ENCODE measurements at places on chromosomes 4 and X.

- DNase-seq: no peak
These were observed 110.8 kb upstream of the AFF2 start for GRCh38 chrX:148389629-148390028.

DNA sequence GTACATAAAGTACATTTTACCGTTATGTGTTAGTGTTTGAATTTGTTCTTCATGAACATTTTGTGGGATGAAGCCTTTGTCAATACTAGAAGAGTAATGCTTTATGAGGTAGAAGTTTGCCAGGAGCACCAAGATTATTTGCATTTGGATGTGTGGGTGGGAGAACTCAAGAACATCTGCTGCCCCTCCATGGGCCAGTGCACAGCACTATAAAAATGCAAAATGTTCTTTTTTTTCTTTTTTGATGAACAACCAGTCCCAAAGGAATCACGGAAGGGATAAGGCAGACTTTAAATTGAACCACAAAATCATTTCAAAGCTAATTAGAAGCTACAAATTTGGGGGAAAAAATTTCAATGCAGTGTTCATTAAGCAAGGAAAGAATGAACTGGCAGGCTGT, 300.3 kb upstream of the NWD2 start:
- no peak for DNase-seq

- no peak for DNase-seq
These were observed 762 bp downstream of the PIGA start for GRCh38 chrX:15334561-15334960.

DNA sequence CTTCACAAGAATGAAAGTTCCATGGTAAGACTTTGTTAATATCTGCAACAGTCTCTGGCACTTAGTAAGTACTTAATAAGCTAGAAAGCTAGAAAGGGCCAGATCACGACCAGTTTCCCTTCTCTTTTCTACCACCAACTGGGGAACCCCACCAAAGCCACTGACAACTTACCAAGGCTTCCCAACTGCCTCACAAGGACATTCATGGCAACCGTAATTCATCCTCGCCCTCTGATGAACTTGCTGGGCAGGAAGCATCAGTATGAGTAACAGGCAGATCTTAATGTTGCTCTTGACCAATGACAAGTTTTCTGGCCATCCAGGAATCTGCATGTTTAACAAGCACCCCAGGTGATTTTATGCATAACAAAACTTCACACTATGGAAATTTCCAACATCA, 23.2 kb upstream of the ZCCHC13 start:
- no peak for DNase-seq

- DNase-seq: no peak
These were observed 109.7 kb downstream of the ZNF827 start for GRCh38 chr4:145828802-145829485.

DNA sequence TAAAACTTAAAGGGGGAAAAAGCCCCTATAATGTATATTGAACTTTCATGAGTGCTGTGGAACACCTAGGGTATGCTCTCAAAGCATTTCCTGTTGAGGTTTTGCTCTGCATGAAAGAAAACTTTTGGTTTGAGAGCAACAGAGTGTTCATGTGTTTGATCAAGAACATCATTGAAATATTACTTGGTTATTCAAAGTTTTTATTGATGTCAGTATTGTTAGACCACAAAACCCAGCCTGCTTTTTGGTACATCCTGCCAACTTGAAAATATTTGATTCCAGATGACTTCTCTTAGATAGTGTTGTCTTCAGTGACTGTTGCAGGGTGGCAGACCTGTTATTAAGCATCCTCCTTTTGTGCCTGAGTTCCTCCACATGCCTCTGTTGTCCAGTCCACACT, 68.0 kb downstream of the N4BP2 start:
- DNase-seq: no peak

- no peak for DNase-seq
These were observed 1250.4 kb downstream of the PCDH18 start for GRCh38 chr4:136281889-136282288.

DNA sequence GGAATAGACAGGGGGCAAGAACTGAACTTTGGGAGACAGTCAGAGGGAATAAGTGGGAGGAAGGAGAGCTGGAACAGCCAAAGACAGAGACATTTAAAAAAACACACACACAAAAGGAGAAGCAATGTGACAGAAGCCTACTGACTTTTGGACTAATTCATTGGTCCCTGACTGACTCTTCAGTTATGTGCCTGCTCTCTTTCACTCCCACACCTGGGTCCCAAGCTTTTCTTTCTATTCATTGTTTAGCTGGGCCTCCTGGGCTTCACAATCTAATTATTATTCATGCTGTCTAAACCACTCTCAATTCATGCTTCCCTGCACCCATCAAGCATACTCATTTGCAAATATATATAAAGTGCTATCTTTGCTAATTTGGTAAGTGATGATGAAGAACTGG, 139.2 kb upstream of the IRS4 start:
- no peak for DNase-seq

- DNase-seq: no peak
These were observed 381.2 kb downstream of the RAPGEF2 start for GRCh38 chr4:159483782-159484741.

- DNase-seq: no peak
These were observed 135.2 kb upstream of the RASGEF1B start for GRCh38 chr4:81606801-81607501.

DNA sequence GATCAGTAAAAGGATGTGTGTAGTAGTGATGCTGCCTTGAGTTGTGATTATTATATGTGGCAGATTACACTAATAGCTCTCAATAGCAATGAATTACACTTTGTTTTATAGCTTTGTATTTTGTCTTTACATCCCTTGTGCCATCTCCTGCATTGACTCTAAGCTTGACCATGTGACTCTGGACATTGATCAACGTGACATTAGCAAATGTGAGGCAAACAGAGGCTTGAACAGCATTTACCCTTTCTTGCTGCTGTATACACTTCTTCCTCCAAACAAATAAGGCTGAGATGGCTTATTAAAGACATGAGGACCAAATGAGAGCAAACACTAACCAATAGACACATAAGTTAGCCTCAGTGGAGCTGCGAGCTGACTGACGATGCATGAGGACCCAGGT, 63.5 kb downstream of the MAD2L1 start:
- DNase-seq: no peak

DNA sequence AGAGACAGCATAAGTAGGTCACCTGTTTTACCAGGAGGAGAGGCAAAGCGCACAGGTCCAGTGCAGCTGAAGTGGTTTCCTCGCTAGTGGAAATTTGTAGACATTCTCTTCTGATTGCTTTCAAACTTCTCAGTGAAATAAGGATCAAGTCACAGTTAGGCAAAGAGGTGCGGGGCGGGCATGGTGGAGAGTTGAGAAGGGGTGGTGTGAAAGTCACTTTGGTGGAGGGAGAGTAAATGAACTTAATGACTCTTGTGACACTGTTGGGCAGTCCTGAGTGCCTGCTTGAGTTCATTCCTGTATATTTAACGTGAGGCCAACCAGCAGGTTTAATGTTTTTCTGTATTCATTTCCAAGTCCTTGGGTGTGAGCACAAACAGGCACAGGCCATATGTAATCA, 235.6 kb downstream of the TRIML1 start:
- DNase-seq: no peak

DNA sequence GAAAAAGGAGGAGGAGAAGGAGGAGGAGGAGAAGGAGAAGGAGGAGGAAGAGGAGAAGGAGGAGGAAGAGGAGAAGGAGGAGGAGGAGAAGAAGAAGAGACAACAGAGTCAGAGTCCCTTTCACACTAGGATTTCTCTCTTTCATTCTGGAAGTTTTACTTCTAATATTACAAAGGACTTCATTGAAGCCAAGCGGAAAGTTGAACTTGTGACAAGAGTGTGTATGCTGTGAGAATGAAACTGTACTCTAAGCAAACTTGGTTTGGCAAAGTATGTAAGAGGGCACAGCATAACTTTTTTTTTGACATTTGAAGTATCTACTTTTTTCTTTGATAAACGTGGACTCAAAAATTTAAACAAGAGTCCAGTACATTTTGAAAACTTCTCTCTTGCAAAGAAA, 48.0 kb downstream of the CXCL8 start:
- no peak for DNase-seq

DNA sequence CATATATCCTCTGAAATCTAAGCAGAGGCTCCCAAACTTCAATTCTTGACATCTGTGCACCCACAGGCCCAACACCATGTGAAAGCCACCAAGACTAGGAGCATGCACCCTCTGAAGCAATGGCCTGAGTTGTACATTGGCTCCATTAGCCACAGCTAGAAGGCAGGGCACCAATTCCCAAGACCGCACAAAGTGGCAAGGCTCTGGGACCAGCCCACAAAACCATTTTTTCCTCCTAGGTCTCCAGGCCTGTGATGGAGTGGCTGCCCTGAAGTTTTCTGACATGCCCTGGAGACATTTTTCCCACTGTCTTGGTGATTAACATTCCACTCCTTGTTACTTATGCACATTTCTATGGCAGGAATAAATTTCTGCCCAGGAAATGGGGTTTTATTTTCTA, 232.2 kb upstream of the GRID2 start:
- DNase-seq: no peak

DNA sequence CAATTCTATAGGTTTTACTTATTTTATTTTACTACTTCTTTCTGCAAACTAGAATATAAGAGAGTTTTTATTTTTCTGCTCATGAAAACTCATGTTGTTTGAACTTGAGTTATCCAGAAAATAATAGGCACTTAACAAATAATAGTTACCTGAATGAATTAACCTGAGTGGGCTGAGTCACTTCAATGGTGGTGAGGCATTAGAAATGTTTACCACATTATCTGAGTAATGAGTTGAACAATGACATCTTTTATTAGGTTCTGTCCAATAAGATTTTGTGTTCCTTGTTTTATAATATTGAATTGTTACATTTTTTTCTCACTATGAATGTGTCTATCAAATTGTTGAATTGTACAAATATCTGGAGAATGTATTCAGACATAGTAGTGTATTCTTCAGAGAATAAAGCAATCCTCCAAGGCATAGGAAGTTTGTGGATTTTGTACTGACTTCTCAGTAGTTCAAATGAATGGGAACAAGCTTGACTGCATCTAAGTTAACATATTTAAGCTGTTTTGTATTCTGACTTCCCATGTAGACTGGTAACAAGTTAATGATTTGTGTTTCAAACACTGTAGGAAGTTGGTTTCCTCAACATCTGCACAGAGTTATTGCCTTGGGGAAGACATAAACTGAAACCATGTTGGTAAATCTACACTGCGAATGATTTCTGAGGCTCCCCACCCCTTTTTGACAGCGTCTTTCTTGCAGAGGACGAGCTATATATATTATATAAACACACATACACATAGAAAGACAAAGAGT, 1808.9 kb upstream of the TENM3 start:
- DNase-seq: no peak

DNA sequence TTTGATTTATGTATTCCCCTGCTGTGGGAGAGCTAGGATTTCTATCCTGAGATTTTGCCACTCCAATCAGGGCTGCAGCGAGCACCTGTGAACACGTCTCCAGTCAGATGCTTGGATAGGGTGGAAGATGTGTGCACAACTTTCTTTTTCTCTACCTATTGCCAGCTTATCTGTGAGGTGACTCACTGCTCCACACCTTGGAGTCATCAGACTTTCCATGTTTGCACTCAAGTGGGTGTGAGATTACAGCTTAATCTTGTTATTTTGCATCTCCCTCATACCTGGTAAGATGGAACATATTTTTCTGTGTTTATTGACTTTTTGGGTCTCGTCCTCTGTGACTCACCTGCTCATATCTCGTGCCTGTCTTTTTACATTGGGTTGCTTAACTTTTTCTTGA, 32.2 kb downstream of the PSAPL1 start:
- DNase-seq: no peak

DNA sequence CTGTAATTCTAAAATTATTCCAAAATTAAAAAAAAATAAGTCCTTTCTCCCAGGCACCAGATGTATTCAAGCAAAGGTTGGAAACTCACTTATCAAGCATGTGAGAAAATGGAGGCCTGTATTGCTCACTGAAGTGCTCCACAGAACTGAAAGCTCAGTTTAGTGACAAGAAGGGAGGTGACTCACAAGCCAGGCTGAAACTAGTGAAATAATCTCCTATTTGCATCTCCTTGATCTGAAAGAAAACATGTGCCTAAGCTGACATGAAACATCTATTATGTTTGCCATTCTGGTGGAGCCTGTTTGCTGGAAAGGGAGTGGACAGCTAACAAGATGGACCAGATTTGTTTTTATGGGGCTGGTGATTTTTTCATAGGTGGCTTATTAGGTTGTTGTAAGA, 54.0 kb upstream of the AMELX start:
- no peak for DNase-seq

DNA sequence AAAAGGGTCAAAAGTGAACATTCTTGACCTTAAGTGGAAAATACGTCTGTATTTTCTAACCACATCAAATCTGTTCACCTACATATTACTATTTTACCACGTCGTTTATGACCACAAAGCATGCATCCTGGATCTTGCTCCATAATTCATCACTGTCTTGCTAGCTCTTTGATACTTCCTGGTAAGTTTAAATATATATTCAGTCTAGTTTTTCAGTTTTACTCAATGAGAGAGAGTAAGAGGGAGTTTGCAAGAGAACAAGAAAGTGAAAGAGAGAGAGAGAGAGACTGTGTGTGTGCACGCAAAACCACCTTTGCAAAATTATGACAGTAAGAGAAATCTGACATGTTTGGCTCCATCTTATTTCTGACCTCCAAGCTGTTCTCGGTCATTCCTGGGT, 173.7 kb upstream of the GALNTL6 start:
- no peak for DNase-seq

- no peak for DNase-seq
These were observed 20.9 kb downstream of the HSD17B11 start for GRCh38 chr4:87370068-87370467.

DNA sequence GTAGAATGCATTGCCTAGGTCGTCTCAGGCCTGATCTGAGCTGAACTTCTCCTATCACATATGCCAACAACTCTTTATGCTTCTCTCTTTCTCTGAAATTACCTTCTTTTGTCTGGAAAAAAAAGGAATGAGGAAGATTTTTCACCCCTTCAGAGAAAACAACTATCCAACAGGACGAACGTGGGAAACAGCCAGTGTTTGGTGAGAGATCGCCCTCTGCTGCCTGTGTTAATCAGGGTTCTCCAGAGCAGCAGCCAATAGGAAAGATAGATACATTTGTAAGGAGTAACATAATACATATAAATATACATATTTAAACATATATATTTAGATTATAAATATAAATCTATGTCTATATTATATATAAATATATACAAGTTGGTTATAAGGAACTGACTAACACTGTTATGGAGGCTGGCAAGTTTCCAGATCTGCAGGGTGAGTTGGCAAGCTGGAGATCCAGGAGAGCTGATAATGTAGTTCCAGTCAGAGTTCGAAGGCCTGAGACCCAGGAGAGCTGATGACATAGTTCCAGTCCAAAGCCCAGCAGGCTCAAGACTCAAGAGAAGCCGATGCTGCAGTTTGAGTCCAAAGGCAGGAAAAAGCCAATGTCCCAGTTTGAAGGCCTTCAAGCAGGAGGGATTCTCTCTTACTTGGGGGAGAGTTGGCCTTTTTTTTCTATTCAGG, 13.3 kb downstream of the CETN2 start:
- no peak for DNase-seq

DNA sequence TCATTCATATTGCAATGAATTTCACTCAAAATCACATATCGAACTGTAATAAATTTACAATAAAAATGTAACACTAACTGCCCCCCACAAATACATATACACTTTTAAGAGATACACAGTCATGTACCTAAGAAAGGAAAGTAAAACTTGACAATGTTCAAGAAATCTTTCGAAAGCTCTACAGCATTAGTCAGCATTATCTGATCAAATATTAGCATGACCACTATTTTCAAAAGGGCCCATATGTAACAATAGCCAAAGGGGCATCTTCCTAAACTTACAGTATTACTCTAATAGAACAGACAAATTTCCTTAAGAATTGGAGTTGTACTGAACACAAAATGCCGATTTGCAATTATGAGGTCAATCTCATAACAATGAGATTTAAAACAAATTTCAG, 51.8 kb downstream of the STX18 start:
- DNase-seq: no peak

Measured in activated CD4-positive, alpha-beta T cell treated with anti-CD3 and anti-CD28 coated beads for 24 hours (primary cell).